ENCODE measurements at places on chromosomes 6 and 20.
A peak's percentile ranks its signal among the peaks of the same experiment; 100 is the strongest.

DNA sequence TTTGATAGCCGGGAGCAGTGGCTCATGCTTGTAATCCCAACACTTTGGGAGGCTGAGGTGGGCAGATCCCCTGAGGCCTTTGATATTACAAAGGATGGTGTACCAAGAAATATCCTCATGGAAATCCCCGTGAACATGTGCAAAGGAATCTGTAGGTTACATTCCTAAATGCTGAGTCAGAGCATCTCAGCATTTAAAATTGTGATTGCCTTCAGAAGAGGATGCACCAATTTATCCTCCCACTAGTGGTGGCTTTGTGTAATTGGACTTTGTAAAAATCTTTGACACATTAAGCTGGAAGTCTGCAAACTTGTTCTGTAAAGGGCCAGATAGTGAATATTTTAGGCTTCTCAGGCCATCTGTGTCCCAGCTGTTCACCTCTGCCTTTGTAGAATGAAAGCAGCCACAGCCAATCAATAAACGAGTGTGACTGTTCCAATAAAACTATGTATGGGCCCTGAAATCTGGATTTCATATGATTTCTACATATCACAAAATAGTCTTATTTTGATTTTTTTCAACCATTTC, 11.8 kb downstream of the TMEM14B start:
- DNase-seq = no peak

DNA sequence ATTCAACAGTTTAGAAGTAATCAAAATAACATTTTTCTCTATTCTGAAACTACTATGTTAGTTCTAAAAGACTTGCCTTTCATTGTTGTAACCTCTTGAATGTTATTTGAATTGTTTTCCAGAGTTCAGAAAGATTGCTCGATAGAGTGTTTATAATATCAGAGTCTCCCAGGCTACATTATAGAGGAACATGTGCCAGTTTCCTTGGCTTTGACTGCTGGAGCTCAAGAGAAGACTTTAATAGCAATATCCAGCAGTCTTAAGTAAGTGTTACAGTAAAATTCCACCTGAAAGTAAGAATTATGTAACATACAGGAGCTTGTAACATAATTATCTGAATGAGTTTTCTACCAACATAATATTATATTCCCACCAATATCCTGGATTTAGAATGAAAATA, 991.8 kb upstream of the ADGRB3 start:
- DNase-seq = no peak

DNA sequence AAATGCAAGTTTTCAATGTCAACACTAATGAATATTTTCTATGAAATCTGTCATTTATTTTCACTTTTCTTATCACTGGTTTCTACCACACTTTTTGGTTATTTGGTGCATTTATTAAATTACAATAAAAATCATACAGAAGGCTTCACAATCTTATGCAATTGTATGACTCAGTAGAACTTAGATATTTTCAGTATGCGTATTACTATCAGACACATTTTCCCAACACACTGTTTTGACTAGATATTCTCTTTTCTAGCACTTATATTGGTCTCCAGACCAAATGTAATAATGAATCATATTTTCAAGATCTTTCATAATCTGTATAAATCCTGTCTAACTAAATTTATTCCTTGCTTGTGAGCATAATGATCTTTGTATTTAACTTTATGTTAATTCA, 74.1 kb downstream of the FAM83B start:
- DNase-seq = no peak

- DNase-seq = no peak
Measured at GRCh38 chr6:33317419-33317668, 200 bp downstream of the ZBTB22 start.

DNA sequence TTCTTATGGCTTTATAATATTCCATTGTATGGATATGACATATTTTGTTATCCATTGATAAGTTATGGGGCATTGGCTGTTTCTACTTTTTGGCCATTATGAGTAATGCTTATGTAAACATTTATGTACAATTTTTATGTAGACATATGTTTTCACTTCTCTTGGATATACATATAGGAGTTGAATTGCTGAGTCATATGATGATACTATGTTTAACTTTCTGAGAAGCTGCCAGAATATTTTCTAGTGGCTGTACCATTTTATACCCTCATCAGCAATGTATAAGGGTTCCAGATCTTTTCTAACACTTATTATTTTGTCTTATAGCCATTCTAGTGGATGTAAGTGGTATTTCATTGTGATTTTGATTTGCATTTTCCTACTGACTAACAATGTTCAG, 23.1 kb downstream of the OTOR start:
- DNase-seq = no peak

DNA sequence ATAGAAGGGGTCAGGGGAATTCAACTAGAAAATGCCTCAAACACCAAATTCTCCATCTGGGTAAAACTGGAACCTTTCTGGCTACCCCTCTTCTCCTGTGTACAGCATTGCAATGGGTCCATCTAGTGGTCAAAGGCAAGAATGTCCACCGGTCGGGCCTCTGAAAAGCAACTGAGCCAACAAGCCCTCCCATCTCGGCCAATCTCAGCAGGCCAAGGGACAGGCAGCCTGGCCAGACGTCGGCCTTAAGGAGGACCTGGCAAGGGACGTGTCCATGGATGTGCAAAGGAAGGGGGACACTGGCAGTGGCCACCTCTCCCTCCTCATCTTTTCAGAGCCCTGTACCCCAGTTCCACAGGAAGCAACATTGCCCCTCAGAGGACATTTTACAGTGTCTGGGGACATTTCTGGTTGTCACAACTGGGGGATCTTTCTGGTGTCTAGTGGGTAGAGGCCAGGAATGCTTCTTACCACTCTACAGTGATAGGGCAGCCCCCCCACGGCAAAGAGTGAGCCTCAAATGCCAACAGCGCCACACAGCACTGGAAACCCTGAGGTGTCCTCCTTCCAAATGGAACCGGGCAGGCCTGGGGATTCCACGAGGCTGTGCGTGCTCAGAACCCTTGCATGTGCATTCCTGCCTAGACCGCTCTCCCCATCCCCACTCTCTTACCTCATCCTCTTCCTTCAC, 99.8 kb upstream of the FOXA2 start:
- DNase-seq = peak; percentile 43

DNA sequence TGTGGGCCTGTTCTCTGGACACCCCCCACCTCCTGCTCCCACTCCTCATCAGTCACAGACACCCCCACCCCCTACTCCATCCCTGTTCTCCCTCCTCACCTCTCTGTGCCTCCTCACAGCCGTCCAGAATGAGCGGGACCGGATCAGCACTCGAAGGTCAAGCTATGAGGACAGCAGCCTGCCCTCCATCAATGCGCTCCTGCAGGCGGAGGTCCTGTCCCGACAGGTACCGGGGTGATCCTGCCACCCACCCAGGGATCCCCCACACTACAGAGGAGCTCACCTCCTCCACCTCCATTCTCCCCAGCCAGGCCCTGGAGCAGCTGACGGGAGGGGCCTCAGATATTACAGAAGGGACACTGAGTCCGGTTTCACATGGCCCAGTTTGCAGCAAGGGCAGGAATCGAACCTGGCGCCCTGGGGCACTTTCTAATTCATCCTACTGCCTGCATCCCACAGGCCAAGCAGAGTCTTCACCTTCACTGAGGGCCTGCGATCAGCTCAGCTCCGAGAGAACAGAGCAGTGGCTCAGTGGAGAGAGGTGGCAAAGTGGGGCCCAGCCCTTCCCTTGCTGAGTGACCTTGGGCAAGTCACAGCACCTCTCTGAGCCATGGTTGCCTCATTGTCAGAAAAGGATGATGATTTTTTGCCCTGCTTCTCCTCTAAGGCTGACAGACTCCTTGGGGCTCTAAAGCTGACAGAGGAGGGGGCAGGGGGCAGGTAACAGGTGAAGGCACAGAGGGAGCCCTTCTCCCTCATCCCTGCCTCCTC, 58.3 kb downstream of the HNF4A start:
- no peak for DNase-seq

DNA sequence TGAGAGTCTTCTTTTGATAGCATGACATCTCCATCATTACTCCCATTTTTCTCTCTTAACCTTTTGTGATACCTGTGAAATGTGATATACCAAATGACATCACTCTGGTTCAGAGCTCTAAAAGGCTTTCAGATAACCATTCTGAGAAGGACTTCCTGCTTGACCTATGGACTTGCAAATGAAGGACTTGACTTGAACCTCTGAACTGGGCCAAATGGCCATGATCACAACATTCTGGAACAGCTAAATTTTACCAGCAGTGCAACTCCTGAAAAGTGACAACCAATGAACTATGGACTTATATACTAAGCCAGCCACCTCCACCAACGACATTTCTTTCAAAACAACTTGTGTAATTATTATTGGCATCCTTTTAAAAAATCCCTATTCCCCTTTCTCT, 1085.8 kb upstream of the CITED2 start:
- DNase-seq = no peak

GRCh38 chr6:149259753-149260152, 57.8 kb upstream of the TAB2 start:
- DNase-seq = no peak

GRCh38 chr20:54254596-54254995, 46.7 kb downstream of the PFDN4 start:
- DNase-seq = no peak

DNA sequence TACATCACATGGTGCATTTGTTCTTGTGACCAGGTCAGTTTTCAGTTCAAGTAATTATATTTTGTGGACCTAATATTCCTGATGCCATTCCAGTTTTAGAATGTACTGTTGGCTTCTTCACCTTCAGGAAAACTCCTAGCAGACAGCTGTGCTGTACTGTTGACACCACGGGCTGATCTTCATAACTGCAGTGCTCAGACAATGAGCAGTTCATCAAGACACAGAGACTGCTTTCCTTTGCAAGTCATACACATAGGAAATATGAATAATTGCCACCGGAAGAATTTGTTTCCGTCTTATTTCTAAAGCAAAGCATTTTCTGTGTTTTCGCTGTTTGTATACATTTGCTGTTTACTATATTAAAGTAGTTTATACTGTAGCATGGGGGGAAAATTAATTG, 89.8 kb downstream of the C6orf118 start:
- DNase-seq = no peak

- DNase-seq = no peak
Measured at GRCh38 chr6:28794175-28795002, 129.4 kb downstream of the TRIM27 start.

DNA sequence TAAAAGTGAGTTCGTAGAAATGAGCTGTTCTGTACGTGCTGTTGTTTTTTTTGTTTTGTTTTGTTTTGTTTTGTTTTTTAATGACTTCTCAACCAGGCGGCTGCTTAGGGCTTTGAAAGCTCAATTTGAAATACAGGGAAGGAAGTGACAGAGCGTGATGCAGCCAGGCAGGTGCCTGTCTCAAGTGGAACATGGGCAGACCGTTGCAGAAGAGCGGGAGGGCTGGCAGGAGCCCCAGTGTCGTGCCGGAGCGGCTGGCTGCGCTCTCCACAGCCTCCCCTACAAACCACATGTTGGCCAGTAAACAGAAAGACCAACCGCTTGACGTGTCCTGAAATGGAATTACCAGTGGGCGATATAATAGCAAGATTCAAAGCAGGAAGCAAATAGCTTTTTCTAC, 164.9 kb upstream of the RREB1 start:
- no peak for DNase-seq

DNA sequence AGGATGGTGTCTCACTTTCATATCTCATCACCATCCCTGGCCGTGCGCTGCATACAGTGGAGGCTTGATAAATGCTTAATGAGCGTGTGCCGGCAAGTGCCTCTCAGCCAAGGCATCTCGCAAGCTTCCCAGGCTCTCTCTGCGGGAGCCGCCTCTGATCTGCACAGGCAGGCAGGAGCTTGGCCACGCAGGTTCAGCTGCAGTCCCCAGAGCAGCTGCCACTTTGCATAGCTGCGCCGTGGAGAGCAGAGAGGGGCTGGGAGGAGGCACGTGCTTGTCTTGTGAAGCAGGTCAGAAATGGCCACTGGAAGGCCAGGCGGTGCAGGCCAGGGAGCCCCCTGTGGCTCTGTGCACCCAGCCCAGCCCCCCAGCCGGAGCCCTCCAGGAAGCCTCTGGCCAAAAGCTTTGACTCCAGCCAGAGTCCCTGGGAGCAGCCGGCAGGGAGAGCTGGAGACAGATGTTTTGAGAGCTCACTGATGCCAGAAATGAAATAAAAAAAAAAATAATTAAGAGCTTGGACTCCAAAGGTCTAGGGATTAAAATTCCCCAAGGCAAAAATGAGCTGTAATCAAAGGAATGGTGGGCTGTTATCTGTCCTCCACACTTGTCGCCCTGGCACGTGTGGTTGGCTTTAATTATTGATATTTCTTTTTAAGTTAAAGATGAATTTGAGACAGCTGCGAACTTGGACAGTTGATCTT, 377.0 kb downstream of the CDH4 start:
- DNase-seq = no peak

DNA sequence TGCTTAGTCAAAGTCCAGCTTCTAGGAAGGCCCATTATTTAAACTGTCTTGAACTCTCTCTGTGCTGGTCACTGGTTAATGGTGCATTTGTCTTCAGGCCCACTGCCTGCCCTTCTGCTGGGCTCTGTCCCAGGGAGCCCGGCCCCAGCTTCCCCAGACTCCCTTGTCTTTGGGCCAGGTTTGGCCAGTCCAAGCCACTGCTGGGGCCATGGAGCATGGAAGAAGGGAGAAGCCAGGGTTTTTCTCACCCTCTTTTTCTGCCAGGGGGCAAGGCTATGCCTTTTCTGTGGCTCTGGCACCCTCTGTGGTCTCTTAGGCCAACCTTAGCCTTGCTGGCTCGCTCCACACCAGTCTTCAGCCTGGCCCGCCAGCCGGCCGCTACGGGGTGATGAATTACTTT, 390.0 kb upstream of the SULF2 start:
- DNase-seq = no peak

GRCh38 chr6:107458672-107459282, 587 bp downstream of the PDSS2 start:
- no peak for DNase-seq
